ENCODE measurements at places on chromosomes 2 and 18. TPM values are rescaled to one million over a fixed set of nuclear protein-coding genes. Genes with fewer than 3 reads are reported as not detected.

- no peak overlapping the region for H3K27ac ChIP-seq
- peaks cover 16% of the 10 kb centered on the region for H3K4me1 ChIP-seq
- no peak for DNase-seq
- H3K36me3 ChIP-seq = no peaks in the 10 kb centered on the region
- H3K27me3 ChIP-seq = no peaks in the 10 kb centered on the region
Measured at GRCh38 chr2:240327566-240327965, 107.9 kb upstream of the GPC1 start.

GRCh38 chr2:2328848-2329247 lies 2.2 kb downstream of the MYT1L start:
- H3K4me1 ChIP-seq = no peaks in the 10 kb centered on the region
- no peaks in the 10 kb centered on the region for H3K27me3 ChIP-seq
- no peaks in the 10 kb centered on the region for H3K36me3 ChIP-seq

DNA sequence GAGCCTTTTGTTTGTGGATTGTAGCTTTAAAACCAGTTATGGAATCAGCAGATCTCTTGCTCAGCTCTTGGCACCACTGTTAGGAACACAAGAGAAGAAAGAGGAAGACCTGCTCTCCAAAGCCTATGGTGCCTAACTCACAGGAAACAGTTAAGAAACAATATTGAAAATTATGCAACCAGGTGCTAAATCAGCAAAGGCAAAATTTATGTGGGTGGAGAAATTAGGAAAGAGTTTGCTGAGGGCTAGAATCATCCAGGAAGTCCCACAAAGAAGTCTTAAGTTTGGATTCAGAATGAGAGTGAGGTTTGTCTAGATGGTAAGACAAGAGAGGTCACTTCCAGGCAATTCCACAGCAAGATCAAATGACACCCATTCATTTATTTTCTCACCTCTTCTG lies 49.4 kb downstream of the AOX1 start:
- H3K4me3 ChIP-seq = no peak overlapping the region
- H3K27ac ChIP-seq = no peak overlapping the region
- no peak for DNase-seq
- no peaks in the 10 kb centered on the region for H3K36me3 ChIP-seq
- H3K4me1 ChIP-seq = no peaks in the 10 kb centered on the region

DNA sequence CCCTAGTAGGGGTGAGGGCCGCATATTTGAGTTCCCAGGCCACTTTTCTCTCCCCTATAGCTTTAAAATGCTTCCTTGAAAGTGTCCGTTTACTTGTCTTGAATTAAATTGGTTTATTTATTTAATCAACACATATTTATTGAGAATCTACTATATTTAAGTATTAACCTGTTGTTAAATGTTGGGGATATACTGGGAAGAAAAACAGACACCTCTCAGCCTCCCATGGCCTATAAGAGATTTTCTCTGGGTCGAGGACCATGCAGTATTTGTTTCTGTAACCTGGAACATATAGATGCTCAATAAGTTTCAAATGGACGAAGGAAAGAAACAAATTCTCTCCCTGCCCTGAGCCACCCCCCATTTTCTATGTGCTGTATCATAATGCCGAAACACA lies 98.6 kb downstream of the INSIG2 start:
- H3K27ac ChIP-seq = peak overlapping the region; percentile 66
- H3K4me1 ChIP-seq = peaks cover 12% of the 10 kb centered on the region
- DNase-seq = no peak
- no peaks in the 10 kb centered on the region for H3K27me3 ChIP-seq

DNA sequence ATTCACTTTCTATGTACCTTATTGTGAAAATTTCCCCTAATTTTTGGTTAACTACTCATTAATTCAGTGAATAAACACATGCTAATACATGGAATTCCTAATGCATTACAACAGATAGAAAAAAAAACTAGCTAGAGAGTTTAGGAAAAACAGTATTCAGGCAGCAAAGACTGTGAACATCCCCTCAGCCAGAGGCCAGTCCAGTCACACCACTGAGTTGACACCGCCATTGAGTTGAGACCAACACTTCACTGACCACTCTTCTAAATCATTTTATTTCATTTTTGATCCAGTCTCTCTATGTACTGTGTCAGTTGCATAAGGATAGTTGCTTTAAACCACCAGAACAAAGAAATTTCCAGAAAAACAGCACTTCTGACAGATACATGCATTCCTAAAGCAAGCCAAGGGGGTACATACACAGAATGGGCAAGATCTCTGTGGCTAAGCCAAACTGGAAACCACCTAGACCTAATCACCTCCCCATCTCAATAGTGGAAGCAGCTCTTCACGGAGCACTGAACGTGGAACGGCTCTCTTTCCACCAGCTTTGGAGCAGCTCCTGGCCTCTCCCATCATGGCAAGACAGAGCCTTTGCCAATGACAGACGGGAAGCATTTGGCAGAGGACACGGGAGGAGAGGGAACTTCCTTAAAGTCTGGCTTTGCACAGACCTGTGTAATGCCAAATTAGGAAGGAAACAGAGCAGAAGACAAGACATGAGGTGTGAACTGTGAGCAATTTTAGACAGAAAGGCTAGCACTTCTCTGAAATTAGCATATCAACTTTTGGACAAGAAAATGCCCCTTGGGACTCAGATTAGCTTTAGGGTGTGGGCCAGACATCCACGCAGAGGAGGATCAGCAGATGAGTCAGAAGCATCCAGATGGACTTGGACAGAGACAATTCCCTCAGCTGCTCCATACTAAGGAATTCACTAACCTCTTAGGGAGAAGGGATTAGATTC lies 36.4 kb downstream of the CACNB4 start:
- no peaks in the 10 kb centered on the region for H3K36me3 ChIP-seq
- no peak overlapping the region for H3K4me3 ChIP-seq
- peaks cover 15% of the 10 kb centered on the region for H3K4me1 ChIP-seq

GRCh38 chr2:237444071-237444470 lies 30.1 kb upstream of the COL6A3 start:
- H3K36me3 ChIP-seq = no peaks in the 10 kb centered on the region
- H3K27ac ChIP-seq = no peak overlapping the region
- H3K4me3 ChIP-seq = no peak overlapping the region
- peaks cover 29% of the 10 kb centered on the region for H3K4me1 ChIP-seq

DNA sequence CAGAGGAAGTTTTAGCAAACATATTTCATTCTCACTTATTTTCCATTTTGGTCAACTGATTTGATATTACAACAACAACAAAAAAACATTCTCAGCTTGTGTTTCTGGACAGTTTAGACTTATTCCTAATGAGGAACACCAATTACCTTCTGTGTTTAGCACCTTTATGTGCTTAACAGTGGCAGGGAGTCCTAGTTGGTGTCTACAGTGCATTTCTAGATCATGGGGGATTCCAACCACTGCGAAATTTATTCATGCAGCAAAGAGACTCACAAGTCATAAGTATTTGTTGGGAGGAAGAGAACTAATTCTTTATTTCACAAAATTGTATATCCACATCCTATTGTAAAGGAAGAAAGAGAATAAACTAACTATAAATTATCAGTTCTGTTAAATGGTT lies 4.2 kb downstream of the ARHGAP28 start:
- H3K27ac ChIP-seq = no peak overlapping the region
- peaks cover 23% of the 10 kb centered on the region for H3K4me1 ChIP-seq
- no peaks in the 10 kb centered on the region for H3K27me3 ChIP-seq
- no peak overlapping the region for H3K4me3 ChIP-seq

DNA sequence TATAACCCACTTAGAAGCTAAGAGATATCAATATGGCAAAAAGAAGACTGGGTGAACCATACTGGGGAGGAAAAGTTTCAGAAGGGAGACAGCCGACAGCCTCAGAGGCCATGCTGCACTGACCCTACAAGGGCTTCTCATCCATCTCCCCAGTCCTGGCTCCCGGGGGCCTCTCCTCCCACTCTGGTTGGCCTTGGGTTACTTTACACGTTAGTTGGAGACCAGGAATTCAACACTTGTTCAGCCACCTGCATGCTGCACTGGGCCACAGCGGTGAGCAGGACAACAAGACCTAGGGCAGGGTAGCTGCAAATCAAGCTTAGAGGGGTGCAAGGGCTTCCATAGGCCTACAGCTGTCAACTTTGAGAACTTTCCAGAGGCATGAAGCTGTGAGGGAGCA lies 28.6 kb upstream of the IL1R2 start:
- DNase-seq = peak; percentile 77
- no peaks in the 10 kb centered on the region for H3K27me3 ChIP-seq
- no peaks in the 10 kb centered on the region for H3K36me3 ChIP-seq
- H3K4me3 ChIP-seq = no peak overlapping the region
- H3K27ac ChIP-seq = peak overlapping the region; percentile 89
- peaks cover 56% of the 10 kb centered on the region for H3K4me1 ChIP-seq

GRCh38 chr2:15177103-15177502 lies 384.0 kb downstream of the NBAS start:
- no peaks in the 10 kb centered on the region for H3K27me3 ChIP-seq
- peak; percentile 25 for DNase-seq
- H3K36me3 ChIP-seq = no peaks in the 10 kb centered on the region
- no peak overlapping the region for H3K27ac ChIP-seq
- H3K4me1 ChIP-seq = no peaks in the 10 kb centered on the region
- no peak overlapping the region for H3K4me3 ChIP-seq

DNA sequence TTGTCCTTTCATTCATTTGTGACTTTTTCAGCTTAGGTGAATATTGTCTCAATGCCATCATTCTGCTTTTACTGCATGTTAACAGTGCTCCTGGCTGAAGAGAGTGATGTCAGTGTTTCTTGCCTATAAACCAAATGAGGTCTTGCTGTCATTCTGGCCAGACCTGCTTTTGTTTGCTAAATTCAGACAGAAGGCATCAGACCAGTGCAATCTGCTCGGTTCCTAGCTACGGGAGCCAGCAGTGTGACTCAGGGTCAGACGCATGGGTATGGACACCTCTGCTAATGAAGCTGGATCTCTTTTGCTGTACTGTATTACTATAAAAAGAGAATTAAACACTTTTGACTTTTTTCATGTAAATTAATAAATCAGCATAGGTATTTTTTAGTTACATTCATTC lies 178.9 kb downstream of the TMEM182 start:
- H3K27ac ChIP-seq = no peak overlapping the region
- DNase-seq = no peak
- H3K4me1 ChIP-seq = no peaks in the 10 kb centered on the region
- no peaks in the 10 kb centered on the region for H3K36me3 ChIP-seq
- no peak overlapping the region for H3K4me3 ChIP-seq
- H3K27me3 ChIP-seq = no peaks in the 10 kb centered on the region

DNA sequence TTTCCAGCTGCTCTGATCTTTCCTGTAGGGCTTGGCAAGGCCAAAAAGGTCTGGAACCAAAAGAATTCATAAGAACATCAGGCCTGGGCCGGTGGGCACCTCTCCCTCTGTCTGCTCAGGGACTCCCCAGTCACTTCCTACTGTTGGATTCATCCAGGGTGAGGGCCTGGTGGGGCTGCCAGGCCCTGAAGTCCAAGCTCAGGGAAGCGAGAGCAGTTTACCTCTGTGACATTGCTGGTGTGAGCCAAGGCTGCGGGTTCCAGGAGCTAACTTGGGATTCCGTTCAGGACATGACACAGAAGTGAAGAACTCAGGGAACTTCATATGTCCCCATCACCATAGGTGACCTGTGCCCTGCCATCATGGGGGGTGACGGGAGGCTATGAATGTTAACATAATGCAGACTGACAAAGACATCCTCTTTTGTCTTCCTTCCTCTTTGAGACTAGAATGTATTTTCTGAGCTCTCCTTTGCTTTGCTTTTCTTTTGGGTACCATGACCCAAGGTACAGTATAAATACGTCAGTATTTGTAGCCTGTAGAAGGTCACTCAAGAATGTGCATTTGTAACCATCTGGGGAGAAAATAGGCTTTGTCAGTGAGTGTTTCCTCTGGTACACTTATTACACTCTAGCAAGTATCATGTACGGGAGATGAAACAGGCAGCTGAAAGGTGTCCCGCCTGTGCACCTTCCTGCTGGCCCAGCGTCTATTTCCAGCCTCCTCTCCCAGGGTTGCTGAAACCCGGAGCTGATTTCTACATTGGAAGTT lies 130.5 kb upstream of the SLC1A4 start:
- H3K4me1 ChIP-seq = peaks cover 38% of the 10 kb centered on the region
- H3K27me3 ChIP-seq = no peaks in the 10 kb centered on the region
- peak overlapping the region; percentile 92 for H3K27ac ChIP-seq
- no peaks in the 10 kb centered on the region for H3K36me3 ChIP-seq
- no peak for DNase-seq

The RNF125 gene
- 3.7 TPM for total RNA-seq

The GRHL1 gene
- total RNA-seq = 126 TPM

The GCA gene
- 13.5 TPM for total RNA-seq

The PTPRN gene
- 7.6 TPM for total RNA-seq

The KIAA2012 gene
- not detected for total RNA-seq

The SP9 gene
- total RNA-seq = not detected
